Putamen (tissue), 1 donor: ENCODE measurements at places on chromosomes 5 and 9.

GRCh38 chr5:137291031-137291430 is 208.1 kb downstream of the SPOCK1 start:
- DNase-seq = no peak

DNA sequence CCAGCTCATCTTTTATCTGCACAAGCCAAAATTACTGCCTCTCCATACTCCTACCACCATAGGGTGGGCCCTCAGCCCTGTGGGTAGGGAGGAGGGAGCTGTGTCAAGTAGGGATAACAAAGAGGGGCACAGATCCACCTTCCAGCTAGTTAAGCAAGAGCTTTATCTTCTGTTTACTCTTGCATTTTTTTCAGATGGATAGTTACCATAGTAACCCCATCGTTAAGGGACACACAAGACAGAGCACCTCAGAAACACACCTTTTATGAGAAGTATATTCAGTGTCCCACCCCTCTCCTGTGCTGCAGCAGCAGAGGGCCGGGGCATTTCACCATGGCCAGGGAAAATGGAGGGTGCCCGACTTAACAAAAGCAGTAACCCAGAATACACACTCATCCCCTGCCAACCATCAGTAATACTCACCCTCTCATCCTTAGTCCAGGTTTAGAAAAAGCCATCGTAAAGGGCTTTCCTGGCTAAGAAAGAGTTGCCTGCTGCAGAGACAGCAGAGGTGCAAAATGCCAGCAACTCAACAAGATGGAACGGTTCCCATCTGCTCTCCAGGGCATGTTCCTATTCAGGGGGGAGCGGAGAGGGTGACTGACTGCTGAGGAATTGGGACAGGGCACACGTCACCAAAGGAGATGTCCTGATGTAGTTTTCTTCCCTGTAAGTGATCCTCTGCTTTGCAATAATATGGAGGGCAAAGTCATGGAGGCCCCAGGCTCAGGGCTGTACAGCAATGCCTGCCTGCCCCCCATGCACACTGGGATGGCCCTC is 25.1 kb downstream of the MACROH2A1 start:
- DNase-seq = no peak

DNA sequence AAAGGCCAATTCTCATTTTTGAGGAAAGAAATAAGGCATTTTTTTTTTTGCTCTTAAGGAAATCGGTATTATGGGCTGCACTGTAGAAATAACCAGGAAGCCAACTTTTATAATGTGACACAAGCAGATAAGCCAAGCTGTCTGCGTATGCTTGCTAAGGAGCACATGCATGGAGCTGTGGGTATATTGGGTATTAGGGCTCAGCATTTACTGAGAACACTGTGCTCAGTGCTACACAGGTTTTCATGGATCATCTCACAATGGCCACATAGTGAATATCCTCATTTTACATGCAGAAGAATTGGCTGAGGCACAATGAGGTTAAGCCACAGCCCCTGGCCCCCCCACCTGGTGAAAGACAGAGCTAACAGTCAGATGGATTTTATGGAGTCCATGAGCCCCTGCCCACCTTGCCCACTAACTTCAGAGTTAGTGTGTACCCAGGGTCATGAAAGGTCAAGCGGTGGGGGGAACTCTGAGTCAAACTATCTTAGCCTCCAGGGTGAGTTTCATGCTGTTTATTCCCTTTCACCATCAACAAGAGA is 204.8 kb downstream of the SPATA31A6 start:
- DNase-seq = no peak

GRCh38 chr5:160185626-160186360 is 43.5 kb upstream of the FABP6 start:
- no peak for DNase-seq

GRCh38 chr9:134604834-134605233 is 36.8 kb upstream of the COL5A1 start:
- no peak for DNase-seq

- DNase-seq = no peak
Observed at GRCh38 chr5:53211799-53212198, 102.2 kb upstream of the MOCS2 start.
